ENCODE measurements at places on chromosomes 5 and 9.

DNA sequence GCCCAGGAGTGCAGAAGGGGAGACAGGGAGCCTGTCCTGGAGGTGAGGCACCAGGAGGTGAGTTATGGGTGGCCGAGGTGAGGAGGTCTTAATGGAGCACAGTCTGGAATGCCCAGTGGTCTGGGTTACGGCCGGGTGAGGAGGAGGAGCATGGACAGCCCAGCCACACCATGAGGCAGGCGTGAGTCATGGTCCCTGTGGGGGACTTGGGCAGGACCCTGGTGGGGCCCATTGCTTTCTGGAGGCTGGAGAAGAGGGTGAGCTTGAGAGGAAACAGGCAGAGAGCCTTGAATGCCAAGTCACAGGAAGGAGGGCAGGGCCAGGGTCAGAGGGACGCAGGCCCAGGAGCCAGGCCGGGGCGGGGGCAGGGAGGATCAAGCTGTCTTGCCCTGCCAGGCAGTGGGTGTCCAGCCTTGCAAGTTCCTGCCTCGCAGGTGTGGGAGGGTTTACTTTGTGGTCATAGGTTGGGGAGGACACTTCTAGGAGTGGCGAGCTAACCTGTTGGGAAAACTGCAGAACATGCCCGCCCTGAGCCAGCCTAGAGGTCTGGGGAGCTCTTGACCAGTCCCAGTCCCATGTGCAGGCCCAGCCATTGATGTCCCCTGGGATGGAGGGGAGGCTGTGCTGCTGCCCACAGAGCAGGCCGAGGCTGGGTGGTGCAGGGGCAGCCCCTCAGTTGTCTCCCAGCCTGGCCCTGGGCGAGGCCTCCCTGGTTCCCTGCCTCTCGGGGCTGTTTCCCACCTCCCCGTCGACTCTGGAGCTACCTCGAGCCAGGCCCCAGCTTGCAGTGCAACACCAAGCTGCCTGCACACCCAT lies 2.8 kb downstream of the CACNA1B start:
- peak; percentile 8 for DNase-seq

GRCh38 chr5:67315082-67315989 lies 118.7 kb upstream of the CD180 start:
- DNase-seq = peak; percentile 49

DNA sequence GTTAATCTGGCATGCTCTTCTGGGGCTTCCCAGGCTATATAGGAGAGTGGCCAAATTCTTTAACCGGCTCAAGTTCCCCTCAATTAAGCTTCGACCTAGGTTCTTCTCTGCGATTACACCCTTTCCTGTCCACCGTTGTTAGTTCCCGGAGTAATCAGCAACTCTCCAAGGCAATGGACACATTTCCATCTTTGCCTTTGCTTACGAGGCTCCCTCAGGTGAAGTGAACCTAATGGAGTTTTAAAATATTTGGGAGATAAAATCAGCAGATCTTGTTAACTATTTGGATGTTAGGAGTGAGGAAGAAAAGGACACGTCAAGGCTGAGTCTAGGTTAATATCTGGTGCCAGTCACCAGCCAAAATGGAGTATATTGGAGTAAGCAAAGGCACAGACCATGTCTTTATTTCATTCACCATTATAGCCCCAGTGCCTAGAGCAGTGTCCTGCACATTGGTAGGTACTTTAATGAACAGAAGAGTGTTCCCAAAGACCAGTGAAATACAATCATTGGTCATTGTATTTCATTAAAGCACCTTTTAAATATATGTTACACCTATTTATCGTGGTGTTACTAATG lies 515 bp downstream of the UTP15 start:
- DNase-seq = no peak

- peak; percentile 96 for DNase-seq
Measured at GRCh38 chr9:131277910-131278701, 1.8 kb upstream of the FAM78A start.

- no peak for DNase-seq
Measured at GRCh38 chr9:108016446-108016845, 526.9 kb upstream of the KLF4 start.

- peak; percentile 10 for DNase-seq
Measured at GRCh38 chr9:75892216-75892911, 1.9 kb downstream of the PCSK5 start.

- no peak for DNase-seq
Measured at GRCh38 chr5:2523180-2523579, 228.3 kb downstream of the IRX2 start.

DNA sequence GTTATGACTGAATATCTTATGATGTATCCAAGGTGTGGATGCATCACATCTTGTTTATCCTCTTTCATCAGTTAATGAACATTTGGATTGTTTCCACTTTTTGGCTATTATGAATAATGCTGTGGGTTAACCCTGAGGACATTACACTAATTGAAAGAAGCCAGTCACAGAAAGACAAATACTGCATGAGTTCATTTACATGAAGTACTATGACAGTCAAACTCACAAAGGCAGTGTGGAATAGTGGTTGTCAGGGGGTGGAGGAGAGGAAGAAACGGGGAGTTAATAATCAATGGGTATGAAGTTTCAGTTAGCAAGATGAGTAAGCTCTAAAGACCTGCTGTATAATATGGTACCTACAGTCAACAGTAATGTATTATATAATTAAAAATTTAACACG lies 409.4 kb upstream of the CTNND2 start:
- DNase-seq = no peak

- peak; percentile 37 for DNase-seq
Measured at GRCh38 chr9:135906291-135907005, 898 bp downstream of the CAMSAP1 start.

DNA sequence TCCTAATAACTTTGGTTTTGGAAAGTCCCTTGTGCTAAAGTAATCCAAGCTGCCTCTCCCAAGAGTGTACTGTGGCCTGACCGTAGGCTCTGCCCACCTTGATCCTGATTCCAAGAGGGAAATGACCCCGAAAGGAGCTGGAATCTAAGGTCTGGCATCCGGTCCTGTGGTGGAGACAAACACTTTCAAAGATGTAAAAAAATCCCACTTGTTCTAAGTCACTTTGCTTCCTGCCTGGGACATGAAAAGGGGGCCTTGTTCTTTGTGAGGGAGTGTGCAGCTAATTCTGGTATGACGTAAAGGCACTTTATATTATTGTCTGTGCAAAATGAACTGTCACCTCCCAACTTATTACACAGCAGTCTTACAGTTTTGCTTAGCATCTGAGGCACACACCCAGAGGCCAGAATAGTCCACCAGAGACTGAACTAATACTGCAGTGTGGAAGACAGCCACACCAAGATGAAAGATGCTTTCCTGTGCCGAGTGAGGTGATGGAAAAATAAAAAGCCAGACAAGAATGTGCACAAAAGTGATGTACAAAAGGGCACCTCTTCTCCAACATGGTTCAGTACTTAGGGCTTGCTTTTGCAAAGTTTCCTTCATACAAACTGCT lies 128.7 kb downstream of the SLC12A2 start:
- DNase-seq = no peak

DNA sequence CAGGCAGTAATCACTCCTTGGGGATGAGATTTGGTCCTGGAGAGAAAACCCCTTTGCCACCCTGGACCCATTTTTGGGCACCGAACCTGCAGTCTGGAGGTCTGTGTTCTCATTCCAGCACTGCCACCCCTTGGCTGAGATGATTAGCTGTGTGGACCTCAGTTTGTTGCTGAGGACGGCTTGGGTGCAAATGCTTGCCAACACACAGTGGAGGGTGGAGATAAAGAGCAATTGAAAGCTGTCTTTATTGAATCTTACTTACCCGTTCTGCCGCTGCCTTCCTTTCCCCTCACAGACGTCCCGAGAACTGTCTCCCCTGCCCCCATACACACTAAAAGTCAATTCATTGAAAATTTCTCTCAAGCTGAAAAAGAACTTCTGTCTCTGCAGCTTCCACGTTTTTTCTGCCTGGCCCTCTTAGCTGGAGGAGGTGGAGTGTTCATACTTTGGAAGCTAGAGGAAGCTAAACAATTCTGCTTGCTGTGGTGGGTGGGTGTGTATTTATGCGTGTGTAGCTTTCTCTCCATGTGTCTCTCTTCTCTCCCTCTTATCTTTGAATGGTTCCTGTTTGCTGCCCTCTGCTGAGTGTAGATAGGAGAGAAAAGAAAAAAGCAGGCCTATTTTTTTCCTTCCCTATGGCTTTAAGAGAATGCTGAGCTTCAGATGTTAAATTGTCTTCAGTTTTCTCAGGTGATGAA lies 6.6 kb downstream of the GALNT10 start:
- peak; percentile 37 for DNase-seq

DNA sequence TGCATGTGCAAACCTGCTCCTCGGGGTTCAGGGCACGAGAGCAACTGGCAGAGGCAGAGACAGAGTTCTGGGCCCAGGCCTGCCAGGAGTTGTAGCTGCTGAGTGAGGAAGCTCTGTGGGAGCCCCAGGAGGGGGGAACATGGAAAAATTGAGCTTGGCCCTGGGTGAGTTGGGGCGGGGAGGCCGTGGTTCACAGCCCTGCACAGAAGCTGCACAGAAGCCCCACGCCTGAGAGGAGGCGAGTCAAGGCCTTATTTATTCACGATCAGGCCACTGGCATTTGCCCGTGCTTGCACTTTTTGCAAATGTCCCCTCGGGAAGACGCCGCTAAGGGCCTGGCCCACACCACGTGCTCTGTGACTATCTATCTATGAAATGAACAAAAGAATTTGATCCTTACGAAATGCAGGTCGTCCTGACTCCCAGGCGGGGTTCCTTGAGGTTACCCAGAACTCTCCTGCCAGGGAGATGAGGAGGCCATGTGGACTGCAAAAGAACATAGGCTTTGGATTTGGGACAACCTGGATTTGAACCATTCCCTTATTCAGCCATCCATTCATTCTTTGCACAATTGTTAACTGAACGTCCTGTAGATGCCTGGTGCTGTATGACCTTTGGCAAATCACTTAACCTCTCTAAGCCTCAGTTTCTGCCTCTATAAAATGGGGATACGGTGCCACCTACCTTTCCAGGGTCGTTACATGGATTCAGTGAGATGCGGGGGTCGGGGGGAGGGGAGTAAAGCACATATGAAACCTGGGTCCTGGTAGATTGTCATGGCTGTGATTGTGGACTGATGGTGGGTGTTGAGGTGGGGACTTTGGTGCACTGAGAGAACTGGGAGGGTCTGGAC lies 17.9 kb downstream of the COL27A1 start:
- DNase-seq = no peak

DNA sequence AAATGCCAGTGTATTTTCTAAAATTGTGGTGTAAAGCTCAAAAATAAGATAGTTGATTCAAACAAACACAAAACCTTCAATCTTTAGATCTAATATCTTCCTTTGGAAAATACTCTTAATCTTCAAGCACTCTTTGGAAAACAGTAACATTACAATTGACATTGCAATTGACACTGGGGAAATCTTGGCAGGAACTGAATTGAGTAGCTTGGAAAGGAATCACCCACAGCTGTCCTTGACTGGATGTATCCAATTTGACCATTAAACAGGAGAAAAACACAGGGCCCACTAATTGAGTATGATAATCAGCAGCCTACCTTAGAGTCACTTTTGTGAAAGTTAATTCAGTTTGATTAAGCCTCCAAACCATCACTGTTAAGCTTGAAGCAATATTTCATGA lies 776.7 kb downstream of the DTWD2 start:
- DNase-seq = no peak

DNA sequence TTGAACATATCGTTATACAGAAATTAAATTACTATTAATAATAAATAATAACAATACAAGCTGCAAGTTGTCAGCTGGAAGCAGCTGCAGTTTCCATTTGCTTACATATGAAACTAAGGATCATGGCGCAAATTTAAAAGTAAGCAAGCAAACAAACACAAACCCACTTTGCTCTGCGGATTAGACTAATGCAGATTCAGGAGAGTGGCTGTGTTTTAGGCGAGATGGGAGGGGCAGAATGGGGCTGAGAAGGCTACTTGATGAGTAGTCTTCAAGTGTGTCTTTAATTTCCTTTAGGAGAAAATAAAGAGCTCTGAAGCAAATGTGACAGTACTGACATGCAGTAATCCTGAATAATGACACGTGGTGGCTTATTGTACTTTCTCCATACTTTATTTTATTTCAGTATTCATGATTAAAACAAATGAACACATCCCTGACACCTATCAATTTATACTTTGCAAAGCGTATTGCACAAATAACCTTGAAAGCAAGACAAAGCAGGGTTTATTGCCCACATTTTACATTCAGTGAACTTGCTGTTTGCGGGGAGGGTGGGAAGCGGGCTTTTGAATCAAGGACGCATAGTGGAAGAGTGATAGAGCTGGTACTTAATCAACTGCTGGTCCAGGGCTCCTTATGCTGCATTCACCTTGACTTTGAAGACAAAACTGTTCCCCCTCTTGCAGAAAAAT lies 221.4 kb upstream of the TRIM32 start:
- DNase-seq = no peak

GRCh38 chr9:131521822-131522221 lies 9.2 kb downstream of the UCK1 start:
- DNase-seq = no peak

GRCh38 chr5:1383886-1384401 lies 39.0 kb upstream of the CLPTM1L start:
- no peak for DNase-seq

DNA sequence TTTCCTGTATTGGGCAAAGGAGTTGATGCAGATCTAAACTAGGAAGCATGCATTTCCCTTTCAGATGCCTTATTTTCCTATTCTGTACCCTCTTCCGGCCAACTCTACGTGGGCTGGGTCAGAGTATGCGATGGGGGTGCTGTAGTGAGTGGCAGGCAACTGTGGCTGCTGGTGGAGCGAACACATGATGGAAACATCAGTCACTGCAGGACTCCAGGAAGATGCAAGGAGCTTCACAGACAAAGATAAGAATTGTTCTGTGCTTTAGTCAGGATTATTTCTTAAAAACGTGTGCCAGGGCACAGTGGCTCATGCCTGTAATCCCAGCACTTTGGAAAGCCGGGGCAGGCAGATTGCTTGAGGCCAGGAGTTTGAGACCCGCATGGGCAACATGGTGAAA lies 75.1 kb downstream of the PSAT1 start:
- DNase-seq = no peak

- no peak for DNase-seq
Measured at GRCh38 chr9:90890146-90890810, 88.7 kb downstream of the SYK start.

GRCh38 chr5:160240350-160240749 lies 11.0 kb downstream of the FABP6 start:
- no peak for DNase-seq

GRCh38 chr5:170362102-170362501 lies 27.1 kb downstream of the KCNMB1 start:
- no peak for DNase-seq

GRCh38 chr5:11584017-11584416 lies 320.2 kb downstream of the CTNND2 start:
- no peak for DNase-seq

- DNase-seq = no peak
Measured at GRCh38 chr5:164975986-164976385, 1470.6 kb downstream of the MAT2B start.

DNA sequence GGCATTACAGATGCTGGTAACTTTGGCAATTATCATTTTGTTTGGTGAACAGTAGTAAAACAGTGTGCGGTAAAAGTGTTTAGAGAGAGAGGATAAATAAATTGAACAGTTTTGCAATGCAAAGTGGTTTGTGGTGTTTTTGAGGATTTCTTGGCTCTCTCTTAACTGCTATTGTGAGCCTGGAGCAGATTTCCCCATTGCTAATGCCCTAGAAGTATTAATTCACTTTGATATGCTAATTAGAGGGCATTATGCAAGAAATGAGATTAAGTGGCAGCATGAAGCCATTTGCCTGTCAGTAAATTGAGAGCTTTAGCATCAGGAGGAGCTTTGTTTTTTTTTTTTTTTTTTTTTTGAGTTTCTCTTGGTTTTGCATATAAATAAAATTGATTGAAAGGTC lies 8.2 kb downstream of the PBX3 start:
- no peak for DNase-seq
